Hematopoietic multipotent progenitor cell treated with erythropoietin and hydrocortisone succinate and interleukin-3 and kit ligand, for 4 days (in vitro differentiated cells): ENCODE measurements at places on chromosomes 2 and 18.

- no peak for DNase-seq
Observed at GRCh38 chr2:88554189-88554588, 73.1 kb downstream of the EIF2AK3 start.

- no peak for DNase-seq
Observed at GRCh38 chr2:155100261-155100660, 401.8 kb downstream of the KCNJ3 start.

GRCh38 chr2:52144590-52144989 is 1112.7 kb upstream of the NRXN1 start:
- DNase-seq: no peak

DNA sequence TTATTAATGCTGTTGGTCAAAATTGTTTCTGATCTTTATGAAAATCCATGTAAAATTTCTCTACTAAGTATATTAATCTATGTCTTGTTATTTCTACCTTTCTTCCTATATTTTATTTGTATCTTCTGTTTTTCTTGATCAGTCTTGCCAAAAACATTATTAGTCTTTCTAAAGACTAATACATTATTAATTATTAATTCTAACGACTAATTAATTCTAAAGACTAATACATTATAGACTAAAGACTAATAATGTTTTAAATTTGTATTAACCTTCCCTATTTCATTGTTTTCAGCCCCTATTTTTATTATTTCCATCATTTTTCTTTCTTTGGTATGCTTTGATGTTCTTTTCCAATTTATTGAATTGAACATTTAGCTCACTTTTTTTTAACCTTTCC is 27.7 kb downstream of the NEURL3 start:
- DNase-seq: no peak

GRCh38 chr2:219595256-219595655 is 2.4 kb upstream of the STK11IP start:
- DNase-seq: peak; percentile 83

- peak; percentile 10 for DNase-seq
Observed at GRCh38 chr2:232632904-232633412, 446 bp upstream of the EFHD1 start.

DNA sequence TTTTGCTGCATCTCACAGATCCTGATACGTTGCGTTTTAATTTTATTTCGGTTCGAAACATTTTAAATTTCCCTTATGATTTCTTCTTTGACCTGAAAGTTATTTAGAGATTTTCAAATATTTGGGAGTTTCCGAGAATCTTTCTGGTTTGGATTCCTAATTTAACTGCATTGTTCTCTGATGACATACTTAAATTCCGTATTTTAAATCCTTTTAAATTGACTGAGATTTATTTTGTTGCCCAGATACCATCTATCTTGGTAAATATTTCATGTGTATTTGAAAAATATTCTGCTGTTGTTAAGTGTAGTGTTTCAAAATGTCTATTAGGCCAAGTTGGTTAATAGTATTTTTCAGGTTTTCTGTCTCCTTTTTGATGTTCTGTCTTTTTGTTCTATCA is 37.7 kb downstream of the MROH2A start:
- DNase-seq: no peak
